ENCODE measurements at places on chromosomes 2 and 18.

DNA sequence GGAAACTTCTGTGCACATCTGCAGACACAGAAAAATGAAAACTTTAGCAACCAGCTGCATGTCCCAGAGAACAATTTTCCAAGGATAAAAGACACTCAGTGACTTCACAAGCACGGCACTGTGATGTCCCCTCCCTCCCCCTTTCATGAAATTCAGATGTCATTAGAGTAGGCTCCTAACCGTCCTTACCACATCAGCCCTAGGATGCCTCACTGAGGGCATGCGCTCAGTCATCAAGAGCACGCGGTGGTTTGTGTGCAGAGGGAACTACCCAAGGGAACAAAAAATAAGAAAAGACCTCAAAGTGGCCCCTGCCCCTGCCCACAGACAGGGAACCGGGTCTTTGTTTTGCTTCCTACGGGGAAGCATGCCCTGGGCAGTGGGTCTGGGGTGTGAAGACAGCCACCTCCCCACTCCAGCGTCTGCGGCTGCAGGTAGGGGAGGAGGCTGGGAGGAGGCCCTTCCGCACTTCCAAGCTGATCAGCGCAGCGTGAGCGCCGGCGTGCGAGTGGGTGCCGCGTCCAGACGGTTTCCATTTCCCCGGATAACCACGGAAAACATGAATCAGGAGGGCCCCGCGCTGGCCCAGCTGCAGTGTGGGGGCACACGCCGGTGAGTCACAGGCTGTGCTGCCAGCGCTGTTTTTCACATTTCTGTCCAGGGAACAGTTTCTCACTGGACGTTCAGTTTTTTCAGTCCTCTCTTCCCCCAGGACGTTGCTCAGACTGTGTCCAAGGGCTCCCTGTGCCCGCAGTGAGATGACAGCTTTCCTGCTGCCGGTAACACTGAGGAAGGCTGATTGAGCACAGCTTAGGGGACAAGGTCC, 70.6 kb downstream of the COPS8 start:
- no peak for DNase-seq

GRCh38 chr2:35462226-35462998, 893.2 kb upstream of the CRIM1 start:
- DNase-seq, result no peak

DNA sequence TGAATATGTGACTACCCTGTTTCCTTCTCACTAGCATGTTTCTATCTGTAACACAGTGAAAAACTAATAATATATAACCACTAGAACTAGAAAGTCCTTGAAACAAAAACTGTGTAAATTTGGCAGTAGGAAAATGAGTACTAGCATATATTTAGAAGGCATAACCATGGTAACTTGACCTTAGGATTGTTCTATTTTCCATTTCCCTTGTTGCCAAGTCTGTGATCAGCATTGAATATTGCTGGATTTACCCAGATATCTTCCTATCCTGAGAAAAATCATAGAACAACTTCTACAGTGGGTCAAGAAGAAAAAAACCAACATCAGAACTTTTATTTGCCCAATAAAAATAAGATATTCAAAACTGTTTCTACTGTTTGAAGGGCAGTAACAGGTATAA, 563.9 kb upstream of the NRXN1 start:
- no peak for DNase-seq

GRCh38 chr2:172496160-172496608, 59.7 kb upstream of the PDK1 start:
- DNase-seq, result no peak

DNA sequence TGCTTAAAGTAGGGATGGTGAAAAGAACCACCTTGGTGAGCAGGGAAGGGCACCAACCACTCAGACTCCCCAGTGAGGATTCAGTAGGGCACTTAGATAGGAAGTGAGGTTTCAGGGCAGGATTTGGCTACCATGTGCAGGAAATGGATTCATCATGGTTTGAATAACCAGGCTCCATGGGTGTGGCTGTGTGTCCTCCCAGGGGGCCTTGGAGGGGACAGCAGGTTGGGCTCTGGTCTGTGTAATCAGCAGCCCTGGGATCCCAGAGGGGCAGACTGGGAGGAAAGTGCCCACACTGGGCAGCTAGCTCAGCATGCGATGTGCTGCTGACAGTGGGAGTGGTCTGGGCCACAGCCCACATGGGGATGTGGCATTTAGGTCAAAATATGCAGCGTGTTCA, 224.6 kb downstream of the CELF4 start:
- DNase-seq, result no peak

GRCh38 chr2:112451317-112451716, 17.9 kb upstream of the RGPD8 start:
- no peak for DNase-seq

- no peak for DNase-seq
These were observed 113.9 kb upstream of the CCDC68 start for GRCh38 chr18:55073116-55073515.

DNA sequence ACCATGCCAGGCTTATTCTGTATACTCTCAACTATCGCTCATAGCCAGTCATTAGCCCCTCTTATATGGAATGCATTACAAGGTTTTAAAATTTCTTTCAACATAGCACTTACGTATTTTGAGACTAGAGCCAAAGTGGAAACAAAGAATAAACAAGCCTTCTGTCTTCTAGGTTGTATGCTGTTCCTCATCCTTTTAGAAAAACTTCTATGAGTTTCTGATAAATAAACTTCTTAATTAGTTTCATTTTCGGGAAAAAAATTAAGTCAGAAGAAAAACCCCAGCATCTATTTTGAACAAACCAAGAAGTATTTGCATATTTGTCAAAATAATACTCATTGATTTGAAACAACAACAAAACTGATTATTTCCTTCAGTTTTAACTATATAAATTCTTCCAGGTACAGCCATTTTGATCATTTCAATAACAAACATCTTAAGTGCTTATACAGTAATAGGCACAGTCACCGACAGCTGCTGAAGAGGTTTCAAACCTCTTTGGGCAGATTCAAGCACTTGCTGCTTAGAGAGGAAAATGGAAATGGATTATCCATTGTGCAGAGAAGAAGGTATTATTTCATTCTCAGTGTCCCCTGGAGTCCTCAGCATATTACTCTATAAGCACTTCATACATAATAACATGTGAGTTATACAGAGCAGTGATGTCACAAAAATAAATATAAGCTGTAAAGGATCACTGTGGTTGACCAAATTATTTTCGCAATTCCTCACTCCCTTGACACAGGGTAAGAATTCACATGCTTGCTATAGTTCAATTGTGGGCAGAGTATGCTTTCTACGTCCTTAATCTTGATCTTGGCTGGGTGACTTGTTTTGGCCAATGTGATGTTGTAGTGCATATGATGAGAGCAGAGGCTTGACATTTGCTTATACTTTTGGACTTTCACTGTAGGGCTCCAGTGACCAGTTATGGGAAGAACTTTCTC, 833.8 kb downstream of the TRIB2 start:
- no peak for DNase-seq

GRCh38 chr2:138157372-138157771, 193.1 kb downstream of the HNMT start:
- DNase-seq, result no peak

- no peak for DNase-seq
These were observed 97.6 kb upstream of the RMDN2 start for GRCh38 chr2:37827455-37827854.

- no peak for DNase-seq
These were observed 20.4 kb downstream of the GPD2 start for GRCh38 chr2:156456616-156457015.

DNA sequence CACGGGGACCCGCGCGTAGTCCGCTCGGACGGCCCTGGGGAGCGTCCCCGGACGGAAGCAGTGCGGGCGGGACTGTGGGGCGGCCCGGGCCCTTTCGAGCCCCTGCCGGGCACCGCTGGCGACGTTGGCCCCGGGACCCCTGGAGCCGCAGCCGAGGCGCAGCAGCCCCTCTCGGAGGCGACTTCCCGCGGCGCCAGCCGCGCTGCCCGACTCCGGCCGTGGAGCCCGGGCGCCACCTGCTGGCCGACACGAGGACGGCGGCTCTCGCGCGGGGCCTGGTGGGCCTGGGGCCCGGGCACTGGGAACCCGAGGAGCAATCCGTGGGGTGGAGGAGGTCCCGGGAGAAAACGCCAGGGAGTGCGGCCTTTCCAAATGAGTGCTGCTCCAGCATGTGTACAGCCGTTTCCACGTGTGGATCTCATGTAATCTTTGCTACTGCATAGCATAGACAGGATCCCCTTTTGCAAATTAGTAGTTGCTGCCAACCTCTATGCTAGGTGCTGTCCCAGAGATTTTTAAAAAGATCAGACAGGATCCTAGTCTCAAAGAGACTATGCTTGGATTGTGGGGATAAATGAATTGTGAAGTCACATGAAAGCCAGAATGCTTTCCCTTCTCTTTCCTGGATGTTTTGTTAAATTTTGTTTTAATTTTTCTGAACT, 4.0 kb downstream of the ID2 start:
- peak; percentile 76 for DNase-seq

GRCh38 chr18:48887905-48888772, 62.6 kb downstream of the SMAD7 start:
- no peak for DNase-seq

GRCh38 chr2:2747797-2748301, 416.8 kb upstream of the MYT1L start:
- DNase-seq, result no peak

GRCh38 chr2:98634406-98635092, 26.2 kb downstream of the UNC50 start:
- DNase-seq, result no peak

- DNase-seq, result no peak
These were observed 331.8 kb upstream of the MYT1L start for GRCh38 chr2:2662847-2663356.

DNA sequence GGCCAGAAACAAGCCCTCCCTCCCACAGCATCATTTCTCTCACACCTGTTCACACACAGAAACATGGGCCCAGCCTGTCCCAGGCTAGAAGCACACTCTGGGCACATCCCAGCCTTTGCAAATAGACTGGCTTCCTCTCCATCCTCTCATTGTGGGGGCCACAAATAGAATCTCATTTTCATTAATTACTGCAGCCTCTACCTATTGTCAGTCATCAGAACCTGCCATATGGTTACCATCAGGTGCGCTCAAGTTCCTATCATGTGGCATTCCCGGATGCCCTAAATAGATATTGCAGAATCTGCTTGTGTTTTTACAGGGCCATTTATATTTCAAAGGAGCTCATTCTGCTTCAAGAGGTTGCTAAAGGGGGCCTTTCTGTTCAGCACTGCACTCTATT, 460.7 kb downstream of the BCL11A start:
- no peak for DNase-seq

GRCh38 chr2:42197792-42198191, 28.6 kb downstream of the EML4 start:
- DNase-seq, result no peak

DNA sequence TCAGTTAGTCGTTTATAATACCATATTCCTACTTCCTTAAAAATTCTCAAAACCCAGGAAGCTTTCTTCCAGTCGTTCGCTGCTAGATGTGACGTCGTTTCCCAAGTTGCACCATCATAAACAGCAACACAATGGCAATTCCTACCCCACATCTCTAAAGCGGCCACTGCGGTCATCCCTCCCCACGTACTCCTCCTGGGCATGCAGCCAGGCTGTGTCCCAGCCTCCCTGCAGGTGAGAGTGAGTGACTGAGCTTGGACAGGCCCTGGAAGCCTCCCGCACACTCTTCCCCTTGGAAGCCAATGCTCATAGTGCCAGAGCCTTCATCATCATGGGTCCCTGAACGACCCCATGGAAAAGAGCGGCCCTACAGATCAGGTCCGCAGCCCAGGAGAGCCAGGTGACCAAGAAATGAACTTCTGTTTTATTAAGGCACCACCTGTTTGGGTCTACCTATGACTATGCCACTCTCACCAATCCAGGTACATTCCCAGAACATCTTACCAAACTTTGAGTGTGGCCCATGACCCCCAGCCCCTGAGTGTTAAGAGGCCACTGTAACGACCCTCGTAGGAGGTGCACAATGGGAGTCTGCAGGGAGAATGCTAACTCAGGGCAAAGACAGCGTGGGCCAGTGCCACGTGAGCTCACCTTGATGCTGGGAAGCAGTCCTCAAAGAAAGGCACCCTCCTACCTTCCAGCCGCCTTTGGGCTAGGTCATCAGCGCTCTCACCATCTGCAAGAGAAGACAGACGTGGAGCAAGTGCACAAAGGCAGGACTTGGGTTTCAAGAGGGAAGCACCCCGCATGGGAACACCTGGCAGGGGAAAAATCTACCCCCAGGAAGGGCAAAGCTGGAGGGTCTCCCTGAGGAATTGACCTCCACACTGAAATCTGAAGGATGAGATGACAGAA, 74.7 kb upstream of the RAB6C start:
- DNase-seq, result no peak

DNA sequence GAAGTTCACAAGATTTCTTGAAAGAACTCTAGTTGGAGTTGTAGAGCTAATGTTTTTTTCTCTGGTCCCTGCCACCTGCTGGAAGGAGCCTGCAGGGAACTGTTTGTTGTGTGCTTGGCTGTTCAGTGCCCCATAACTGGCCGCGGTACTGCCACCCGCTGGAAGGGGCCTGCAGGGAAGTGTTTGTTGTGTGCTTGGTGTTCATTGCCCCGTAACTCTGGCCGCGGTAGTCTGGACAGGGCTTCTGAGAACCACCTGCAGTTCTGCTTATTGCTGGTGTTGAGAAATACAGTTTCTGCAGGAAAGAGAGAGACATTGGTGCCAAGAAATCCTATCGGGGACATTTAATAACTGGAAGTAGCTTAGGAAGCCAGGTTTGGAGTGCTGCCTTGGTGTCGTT, 58.1 kb downstream of the AGAP1 start:
- peak; percentile 49 for DNase-seq

- DNase-seq, result no peak
These were observed 14.7 kb upstream of the ITGB6 start for GRCh38 chr2:160214461-160215445.

DNA sequence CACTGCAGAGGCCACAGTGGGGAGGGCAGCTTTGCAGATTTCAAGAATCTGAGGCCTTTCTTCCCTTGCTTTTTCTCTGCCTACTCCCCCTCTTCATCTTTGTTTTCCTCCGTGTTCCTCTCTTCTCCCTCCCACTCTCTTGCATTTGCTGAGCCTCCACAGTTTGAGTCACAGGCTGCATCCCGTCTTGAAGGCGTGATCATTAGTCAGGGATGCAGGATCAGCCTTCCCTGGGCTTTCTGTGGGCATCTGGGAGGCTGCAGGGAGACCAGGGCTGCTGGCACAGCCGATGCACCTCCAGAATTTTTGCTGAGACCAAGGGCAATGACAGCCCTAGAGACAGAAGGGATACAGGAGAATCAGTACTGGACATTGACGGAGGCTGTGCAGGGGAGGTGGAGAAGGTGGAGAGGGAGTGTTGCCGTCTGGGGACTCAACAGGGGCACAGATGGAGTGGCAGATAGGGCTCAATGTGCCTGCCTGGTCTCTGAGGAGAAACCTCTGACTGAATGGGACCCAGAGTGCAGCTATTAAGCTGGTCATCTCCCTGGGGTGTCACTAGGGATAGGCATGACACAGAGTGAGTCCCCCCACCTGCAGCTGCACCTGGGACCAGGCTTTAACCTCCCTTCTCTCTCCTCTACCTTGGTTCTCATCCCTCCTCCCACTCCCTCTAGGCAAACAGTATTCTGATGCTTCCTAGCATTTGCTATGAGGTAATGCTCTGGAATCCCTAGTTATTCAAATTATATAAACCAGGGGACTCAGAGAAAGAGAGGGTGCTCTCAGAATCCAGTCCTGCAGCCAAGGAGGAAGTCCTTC, 29.0 kb upstream of the DNAJC27 start:
- DNase-seq, result no peak

- DNase-seq, result no peak
These were observed 14.5 kb upstream of the LRPPRC start for GRCh38 chr2:44010266-44010665.
